ENCODE measurements at places on chromosomes 12 and 14.

GRCh38 chr14:36738269-36738668 lies 76.6 kb downstream of the PAX9 start:
- no peak for DNase-seq

DNA sequence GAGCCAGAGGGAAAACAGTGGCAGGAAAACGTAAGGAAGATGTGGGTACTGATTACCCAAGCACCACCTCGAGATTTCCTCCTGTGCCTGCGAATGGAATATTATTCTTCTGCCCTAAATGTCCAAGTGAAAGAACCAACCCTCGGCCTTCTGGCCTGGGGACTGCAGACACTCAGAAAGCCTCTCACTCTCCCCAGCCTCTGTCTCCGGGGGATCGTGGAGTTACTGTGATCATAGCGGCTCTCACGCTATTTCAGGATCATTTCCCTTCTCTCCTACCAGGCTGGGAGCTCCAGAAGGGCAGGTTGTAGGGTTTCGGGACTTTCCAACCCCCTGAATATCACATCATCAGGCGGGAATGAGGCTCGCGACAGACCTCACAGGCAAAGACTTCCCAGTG lies 68.9 kb downstream of the KDM2B start:
- DNase-seq, result no peak

GRCh38 chr14:91372671-91373495 lies 44.7 kb downstream of the CCDC88C start:
- DNase-seq, result no peak

GRCh38 chr14:84874436-84874835 lies 655.5 kb upstream of the FLRT2 start:
- no peak for DNase-seq

- DNase-seq, result no peak
Observed at GRCh38 chr12:106692896-106693820, 81.3 kb upstream of the RIC8B start.

DNA sequence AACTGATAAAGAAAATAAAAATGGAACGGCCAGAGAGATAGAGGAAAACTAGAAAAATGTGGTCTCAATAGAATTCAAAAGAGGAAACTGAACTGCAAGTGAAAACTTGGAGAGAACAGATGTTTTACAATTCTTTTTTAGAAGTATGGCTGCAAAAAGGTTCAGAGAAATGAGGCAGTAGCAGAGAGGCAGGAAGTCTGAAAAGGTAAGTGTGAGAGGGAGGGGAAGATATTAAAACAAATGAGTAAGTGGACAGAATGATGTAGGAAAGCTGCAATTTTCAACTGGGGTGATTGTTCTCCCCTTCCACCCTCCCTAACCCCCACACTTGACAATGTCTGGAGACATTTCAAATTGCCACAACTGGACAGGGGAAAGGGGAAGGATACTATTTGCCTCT lies 12.9 kb downstream of the BTBD7 start:
- no peak for DNase-seq

GRCh38 chr12:77477907-77478533 lies 352.7 kb upstream of the NAV3 start:
- DNase-seq, result no peak

DNA sequence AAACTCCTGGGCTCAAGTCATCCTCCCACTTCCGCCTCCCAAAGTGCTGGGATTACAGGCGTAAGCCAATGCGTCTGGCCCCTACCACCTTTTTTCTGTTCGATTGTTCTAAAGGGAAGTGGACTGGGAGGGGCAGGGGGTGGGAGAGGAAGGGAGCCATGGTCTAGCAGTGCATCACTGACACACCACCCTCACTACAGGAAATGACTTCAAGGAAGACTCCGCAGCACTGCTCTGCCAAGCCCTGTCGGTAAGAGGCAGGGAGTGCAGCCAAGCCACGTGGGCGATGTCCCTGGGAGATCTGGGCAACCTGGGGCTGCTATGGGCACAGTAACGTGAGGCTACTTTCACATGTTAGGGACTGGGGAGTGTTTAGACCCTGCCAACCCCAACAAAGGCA lies 18.0 kb downstream of the LRRC74A start:
- peak; percentile 3 for DNase-seq

DNA sequence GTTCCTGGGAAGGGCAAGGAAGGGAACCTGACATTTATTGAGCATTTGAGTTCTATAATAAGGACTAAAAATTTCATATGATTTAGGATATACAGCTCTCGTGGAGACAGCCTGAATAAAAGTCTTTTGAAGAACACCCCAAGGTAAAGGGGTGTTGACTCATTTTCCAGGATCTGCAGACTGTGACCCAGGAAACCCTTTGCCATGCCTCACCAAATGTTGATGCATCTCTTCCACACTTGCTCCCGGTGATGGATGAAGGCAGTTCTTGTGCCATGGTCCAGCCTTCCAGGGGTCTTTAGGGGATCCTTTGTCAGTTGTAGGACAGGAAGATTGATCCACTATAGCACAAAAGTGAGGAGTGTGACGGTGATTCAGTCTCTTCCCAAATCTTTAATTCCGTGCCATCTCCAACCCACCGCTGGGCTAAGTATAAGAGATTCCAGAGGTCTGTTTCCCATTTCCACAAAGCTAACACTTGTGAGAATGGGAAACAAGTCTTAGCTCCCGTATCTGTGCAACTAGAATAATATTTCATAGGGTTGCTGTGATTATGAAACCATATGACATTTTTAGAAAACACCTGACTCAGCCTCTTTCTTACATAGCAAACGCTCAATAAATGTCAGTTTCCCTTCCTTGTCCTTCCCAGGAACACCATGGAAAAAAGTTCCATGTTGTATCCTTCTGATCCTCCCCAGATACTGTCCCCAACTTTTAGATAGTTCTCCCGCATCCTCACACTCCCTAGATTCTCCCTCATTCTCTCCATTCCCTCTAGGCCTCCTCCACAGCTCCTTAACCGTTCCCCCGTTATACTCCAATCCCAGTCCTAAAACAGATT lies 836 bp downstream of the AAAS start:
- DNase-seq, result no peak

DNA sequence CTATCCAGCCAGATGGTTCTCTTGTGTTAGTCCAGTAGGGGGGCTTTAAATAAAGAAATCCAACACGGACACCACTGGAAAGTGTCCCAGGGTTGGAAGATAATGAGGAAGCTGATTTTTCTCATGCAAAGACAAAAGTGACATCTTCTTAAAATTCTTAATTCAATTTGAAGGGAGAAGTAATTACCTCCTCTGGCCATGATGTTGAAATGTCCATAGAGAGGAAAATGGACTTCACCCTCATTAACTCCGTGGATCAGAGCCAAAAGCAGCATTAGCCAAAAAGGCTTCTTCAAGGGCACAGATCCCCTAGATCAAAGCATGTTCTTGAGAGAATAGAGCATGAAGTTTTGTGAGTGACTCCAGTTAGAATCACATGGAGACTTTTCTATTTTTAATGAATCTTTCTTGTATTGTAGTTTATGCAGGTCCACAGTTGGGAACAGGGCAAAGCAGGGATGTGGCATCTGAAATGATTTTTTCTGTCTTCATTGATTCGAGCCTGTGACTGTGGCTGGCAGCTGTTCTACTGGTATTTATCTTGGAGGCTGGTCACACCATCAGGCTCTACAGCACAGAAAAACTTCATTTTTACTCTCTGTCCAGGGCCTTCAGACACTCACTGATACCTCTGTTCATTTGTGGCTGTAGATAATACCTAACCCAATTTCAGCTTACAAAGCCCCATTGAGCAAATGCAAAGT lies 1002.5 kb downstream of the AACS start:
- no peak for DNase-seq

GRCh38 chr12:96578526-96579125 lies 89.2 kb downstream of the CFAP54 start:
- no peak for DNase-seq

DNA sequence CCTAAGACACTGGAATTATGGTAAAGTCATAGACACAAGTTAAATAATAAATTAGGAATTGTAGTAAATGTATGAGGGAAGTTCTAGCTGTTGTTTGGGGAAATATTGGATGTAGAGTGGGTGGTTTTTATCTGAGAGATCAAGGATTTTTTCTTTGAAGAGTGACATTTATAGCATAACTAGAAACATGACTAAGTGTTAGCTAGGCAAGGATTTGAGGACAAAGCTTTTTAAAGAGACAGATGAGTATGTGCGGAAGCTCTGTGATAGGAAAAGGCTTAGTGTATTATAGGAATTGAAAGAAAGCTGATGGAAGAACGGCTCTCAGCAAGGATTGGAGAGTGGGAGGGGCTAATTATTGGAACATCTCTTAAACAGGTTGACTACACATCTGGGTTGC lies 24.5 kb downstream of the PDZRN4 start:
- DNase-seq, result no peak

DNA sequence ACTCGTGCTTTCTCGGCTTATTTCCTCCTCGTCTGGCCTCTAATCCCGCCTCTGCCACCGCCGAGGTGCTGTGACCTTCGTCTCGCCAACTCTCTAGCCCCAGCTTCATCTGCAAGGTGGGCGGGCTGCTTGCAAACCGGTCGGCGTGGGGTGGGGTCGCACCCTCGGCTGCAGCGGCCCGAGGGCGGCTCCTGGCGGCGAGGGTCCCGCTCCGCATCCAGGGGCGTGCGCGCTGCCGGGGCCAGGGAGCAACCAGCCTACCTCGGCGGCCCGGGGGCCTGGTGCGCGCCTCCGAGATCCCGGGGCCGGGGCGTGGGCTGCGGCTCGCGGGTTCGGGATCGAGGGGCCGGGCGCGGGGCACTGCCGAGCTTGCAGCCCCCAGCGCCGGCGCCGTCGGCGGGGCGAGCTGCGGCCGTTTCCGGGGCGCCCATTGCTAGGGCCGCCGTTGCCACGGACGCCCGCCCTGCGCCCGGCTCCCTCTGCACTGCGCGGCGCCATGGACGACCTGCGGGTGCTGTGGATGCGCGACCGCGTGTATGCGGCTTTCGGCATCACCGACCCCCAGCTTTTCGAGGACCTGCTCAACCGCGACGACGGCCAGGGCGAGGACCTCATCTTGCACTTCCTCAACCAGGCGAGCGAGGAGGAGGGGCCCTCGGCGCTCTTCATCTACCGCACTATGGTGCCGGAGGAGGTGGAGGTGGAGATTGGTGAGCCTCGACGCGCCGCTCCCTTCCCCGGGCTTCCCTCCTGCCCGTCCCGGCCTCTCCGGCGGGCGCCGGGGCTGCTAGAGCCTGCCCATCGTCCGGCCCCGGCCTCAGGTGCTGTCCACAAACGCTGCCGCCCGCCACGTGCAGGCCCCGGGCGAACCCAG lies at the start of gene DNAH10:
TSS of gene DNAH10 (plus strand) at position 461 of the 874 bp plus-strand sequence. CDS start at position 497, 36 bp downstream.
- no peak for DNase-seq

GRCh38 chr12:131511391-131511802 lies 199.5 kb upstream of the SFSWAP start:
- peak; percentile 9 for DNase-seq

DNA sequence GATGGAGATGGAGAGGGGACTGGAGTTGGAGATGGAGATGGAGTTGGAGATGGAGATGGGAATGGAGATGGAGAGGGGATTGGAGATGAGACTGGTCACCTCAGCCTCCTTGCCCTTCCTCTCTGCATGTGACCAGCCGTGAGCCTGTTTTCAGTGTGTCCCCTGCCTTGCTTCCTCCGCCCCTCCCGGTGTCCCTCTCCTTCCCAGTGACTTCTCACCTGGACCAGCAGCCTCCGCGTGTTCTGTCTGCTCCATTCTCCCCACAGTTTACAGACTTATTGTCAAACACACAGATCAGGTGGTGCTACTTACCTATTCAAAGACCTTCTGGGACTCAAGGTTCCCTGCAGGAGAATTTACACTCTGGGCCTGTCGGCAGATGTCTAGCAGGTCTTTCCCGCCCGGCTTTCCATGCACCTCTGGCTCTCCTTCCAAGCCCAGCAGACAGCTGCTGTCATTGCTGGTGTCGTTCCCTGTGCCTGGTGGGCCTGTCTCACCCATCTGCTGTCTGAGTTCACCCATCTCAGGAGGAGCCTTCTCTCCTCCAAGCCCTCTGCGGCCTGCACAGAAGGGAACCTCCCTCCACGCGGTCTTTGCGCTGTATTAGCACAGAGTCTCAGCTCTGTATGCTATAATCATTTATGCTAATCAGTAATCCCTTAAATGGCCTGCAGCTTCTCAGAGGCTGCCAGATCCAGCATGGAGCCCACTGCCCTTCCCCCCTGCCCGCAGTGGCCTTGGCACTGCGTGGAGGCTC lies 62.1 kb downstream of the ADGRD1 start:
- no peak for DNase-seq

- no peak for DNase-seq
Observed at GRCh38 chr12:12432364-12432763, 75.5 kb downstream of the BORCS5 start.

Measured in effector memory CD4-positive, alpha-beta T cell (primary cell).